Right renal cortex interstitium (tissue), 3 donors: ENCODE measurements at places on chromosomes 12 and 14. TPM values are rescaled to one million over a fixed set of nuclear protein-coding genes. Genes with fewer than 3 reads are reported as not detected.

DNA sequence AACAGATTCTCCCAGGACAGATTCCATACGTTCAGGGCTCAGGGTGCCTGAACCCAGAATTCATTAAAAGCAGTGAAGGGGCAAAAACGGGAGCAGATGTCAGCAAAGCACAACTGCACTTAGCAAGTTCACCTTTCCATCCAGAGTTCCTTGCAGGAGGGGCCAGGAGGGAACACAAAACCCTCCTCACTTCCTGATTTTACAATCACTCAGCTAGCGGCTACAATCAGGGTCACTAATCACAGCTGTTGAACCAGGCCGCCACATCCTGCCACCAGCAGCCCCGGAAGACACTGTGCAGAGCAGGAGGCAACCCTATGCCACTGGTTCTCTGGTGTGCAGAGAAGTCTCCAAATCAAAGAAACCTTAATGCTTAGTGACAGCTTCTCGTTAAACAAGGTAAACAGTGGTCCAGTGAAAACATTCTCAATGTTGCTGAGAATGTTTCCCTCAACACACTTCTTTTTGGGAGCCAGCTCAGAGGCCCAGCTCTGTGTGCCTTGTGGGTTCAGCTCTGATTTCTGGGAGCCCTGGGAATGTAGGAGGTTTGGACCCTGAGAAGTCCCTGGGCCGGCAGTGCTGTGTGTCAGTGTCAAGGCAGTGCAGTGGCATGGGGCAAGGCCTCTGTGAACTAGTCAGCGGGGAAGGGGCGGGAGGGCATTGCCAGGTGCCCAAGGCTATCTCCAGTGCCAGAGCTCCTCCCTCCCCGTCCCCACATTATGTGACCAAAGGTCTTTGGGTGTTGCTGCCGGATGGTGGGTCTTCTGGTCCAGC, 54.5 kb downstream of the VCPKMT start:
- no peak for DNase-seq

DNA sequence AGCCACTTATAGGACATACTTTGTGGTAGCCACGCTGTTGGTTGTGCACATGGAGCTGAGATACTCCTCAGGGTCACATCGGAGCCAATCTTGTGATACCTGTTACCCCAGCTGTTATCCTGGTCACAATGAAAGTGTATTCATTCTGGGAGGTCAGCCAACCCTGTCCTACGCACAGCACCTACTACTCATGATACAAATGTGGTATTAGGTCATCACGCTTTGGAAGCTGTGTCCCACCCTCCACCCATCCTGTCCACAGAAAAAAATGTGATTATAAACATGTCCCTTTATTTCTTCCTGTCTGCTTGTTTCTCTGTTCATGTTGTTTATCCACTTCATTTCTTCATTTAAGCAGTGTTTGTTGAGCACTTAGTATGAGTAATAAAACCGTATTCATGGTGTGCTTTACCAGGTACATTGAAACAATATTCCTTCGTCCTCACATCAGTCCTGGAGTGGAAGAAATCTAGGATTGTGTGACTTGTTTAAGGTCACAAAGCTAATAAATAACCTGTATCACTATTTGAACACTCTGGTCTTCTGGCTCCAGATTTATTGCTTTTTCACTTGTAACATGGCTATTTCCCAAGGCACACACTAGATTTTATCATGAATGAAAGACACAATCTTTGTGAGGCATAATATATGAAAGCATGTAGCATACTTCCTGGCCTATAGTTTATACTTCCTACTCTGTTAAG, 73.1 kb downstream of the DERA start:
- no peak for DNase-seq

Gene WNT5B
- 5.3 TPM for polyA plus RNA-seq

Gene ING4
- polyA plus RNA-seq, result 134 TPM

DNA sequence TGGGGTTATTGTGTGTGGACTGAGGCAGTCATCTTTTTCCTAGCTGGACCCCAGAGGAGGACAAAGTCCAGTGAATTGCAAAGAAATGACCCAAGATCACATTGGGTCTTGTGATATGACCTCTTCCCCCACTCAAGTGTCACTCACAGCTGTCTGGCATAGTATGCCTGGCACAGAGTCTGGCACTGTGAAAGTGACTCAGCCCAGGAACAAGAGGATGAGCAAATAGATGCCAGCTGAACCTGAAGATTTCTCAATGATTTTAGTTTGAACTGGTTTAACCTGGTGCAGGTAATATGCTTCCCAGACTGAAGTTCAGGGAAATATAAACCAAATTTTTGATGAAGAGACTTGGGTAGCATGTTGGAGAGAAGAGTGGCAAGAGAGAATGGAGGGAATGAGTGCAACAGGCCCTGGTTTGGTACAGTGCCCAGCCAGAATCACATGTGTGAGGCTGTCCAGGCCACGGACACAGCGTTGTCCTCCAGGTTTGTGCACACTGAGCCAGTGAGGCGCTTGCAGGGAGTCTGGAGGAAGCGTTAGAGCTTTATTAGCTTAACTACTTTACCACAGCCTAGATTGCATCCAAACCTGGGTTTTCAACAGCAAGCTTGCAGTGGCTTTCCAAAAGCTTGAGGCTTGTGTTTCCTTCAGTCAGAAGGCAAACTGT, 332.9 kb downstream of the NUAK1 start:
- DNase-seq, result no peak

GRCh38 chr14:68584786-68585185, 208.1 kb downstream of the ZFP36L1 start:
- no peak for DNase-seq

DNA sequence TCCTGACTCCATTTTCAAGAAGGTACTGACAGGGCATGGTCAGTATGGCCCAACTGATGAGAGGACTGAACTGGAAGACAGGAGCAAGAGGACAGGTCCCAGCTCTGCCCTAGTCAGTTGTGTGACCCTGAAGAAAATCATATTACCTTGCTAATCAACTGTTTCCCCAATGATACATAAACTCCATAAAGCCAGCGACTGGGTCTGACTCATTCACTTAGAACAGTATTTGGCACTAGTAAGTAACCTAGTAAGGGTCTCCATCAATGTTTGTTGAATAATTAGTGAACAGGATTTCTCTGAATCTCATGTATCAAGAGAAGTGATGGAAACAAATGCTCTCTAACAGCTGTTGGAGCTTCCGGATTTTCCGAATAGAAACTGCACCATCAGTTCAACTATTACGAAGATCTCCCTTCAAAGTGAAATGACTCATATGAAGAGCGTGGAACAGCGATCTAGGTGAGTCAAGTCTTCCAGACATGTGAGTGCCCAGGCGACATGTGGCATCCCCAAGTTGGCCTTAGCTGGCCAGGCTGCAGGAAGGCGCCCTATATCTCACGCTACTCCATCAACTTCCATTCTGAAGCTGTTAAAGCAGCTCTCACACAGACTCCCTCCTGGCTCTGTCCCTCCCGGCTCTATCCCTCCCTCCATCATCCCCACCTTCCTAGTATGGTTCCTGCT, 94.5 kb downstream of the TTC7B start:
- no peak for DNase-seq

DNA sequence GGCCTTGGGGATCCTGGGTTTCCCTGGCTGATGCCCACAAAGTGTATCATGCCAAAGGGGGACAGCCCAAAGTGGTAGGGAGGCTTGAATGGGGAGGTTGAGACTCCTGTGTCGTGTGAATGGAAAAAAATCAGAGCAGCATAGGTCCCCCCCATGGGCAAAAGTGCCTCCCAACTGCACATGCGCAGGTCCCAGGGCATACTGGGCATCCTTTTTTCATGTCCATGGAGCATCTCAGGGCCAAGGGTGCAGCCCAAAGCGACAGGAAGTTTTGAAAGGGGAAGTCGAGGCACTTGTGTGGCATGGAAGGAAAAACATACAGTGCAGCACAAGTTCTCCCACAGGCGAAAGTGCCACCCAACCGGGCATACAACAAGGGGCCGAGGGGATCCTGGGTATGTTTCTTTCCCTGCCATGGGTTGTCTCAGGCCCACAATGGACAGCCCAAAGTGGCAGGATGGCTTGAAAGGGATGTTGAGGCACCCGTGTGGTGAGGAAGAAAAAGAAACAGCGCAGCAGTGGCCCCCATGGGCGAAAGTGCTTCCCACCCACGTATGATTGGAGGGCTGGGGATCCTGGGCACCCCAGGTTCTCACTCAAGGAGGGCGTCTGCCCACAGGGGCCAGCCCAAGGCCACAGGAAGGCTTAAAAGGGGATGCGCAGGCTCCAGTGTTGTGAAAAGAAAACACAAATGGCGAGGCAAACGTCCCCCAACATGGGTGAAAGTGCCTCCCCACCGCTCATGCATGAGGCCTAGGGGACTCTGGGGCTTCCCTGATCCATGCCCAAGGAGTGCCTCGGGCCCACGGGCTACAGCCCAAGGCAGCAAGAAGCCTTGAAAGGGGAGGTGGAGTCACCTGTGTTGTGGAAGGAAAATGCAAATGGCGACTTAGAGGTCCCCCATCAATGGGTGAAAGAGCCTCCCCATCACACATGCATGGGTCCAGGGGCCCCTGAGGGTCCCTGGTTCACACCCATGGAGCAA, 573.7 kb downstream of the ALG10 start:
- DNase-seq, result no peak

DNA sequence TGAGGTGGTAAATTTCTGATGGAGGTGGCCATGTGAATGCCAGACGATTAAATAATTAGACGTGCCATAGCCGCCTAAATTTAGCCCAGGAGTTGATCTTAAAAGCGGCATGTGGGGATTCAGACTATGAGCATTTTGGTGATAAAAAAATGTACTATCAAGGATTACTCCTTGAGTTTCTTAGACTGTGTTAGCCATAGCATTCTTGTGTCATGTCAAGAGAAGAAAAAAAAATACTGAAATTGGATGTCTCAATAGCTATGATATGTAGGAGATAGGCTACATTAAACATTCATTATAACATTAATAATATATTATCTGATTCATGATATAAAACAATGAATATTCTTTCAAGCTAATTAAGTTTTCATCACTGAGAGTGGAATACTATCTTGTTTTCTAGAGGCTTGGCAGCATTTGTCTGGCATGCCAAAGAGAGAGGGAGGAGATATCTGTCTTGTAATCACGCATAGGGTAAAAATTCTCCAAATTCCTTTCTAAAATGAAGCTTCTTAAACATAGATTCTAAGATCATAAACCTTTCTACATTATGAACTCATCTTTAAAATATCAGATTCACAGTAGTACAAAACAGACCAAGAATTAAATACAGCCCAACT, 727.0 kb downstream of the C12orf50 start:
- no peak for DNase-seq

Gene PRB2
- polyA plus RNA-seq, result not detected

DNA sequence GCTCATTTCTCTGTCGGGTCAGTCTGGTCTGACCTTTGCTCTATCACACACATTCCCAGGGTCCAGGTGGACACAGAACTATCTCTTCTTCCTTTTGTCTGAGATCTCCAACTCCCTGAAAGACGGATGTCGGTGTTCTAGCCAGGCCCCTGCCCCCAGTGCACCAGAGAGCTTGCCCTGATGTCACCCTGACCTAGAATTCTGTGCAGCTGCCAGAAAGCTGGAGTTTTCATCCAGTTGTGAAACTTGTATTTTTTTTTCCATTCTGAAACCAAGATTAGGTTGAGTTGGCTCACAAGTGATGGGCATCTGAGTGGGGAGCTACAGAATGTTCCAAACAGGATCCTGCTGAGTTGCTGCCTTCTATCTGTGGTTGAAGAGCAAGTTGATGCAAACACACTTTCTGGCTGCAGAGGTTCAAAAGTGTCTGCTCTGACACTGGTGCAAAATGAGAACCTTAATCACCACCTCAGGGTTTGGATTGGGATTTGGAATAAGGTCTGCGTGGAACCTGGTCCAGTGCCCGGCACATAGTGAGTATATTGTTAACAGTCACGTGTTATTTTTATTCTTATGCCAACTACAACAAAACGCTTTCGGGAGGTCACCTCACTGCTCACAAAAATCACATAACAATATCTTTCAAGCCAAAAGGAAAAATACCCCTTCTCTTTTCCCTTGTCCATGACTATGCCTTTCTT, 211.5 kb downstream of the SLC15A4 start:
- DNase-seq, result no peak

DNA sequence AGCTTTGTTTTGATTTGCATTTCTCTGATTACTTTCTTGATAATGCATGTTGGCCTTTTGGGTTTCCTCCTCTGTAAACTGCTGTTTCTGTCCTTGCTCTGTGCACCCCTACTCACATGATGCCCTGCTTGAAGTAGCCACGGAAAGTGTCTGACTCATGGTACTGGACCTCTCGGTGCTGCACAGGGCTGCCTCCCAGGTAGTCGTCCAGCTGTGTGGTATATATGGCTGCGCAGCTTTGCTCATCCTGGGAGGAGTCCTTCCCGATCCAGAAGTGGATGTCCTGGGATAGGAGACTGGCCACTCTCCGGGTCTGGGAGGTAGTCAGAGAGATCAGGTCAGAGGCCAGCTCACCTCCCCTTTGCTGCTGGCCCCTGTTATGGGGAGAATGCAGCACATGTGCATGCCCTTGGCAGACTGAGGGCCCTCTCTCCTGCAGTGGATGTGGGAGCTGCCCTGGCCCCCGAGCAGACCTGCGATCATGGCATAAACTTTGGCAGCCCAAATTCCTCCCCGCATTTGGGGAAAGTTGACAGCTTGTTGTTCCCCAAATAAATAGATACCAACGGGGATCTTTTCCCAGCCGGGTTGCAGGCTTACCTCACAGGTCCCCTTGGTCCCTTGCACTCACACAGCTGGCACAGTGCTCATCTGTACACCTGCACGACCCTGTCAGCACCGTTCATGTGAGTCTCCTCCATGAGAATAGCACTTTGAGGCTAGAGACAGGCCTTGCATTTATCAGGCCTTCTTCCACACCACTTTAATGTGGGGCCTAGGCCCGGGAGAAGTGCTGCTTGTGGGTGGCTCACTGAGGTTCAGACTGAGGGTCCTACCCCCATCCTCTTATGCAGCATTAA, 5.2 kb downstream of the AVIL start:
- no peak for DNase-seq

DNA sequence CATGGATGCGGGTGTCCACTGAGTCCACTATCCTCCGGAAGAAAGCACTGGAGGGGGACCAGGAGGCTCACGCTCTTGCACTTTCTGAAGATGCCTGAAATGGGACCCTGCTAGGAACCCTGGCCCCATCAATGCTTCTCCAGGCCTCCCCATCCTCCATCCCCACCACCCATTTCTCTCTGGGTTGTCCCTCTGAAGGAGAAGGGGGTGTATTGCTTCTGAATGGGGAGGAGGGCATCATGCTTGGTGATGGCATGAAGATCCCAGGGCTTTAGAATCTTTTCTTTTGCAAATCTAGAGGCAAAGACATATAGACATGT, 681 bp upstream of the JPH4 start:
- DNase-seq, result no peak

Gene FGD4
- polyA plus RNA-seq, result 16.1 TPM

- no peak for DNase-seq
Measured at GRCh38 chr12:68832504-68832867, 24.5 kb downstream of the MDM2 start.

DNA sequence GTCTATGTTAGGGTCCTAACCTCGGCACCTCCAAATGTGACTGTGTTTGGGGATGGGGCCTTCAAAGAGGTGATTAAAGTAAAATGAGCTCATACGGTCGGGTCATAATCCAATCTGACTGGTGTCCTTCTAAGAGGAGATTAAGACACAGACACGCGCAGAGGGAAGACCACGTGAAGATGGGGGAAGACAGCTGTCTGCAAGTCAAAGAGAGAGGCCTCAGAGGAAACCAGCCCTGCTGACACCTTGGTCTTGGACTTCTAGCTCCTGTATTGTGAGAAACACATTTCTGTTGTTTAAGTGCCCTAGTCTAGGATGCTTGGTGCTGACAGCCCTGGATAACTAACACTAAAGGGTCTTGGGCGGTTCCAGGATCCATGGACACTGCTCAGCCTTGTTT, 109.6 kb downstream of the DICER1 start:
- no peak for DNase-seq

- DNase-seq, result no peak
Measured at GRCh38 chr14:89351516-89352404, 65.3 kb downstream of the FOXN3 start.
